Glomerular endothelial cell (primary cell): ENCODE measurements at places on chromosomes 16 and 17. TPM values are rescaled to one million over a fixed set of nuclear protein-coding genes. Genes with fewer than 3 reads are reported as not detected.

- DNase-seq: no peak
Observed at GRCh38 chr17:55598495-55598894, 87.2 kb upstream of the SMIM36 start.

DNA sequence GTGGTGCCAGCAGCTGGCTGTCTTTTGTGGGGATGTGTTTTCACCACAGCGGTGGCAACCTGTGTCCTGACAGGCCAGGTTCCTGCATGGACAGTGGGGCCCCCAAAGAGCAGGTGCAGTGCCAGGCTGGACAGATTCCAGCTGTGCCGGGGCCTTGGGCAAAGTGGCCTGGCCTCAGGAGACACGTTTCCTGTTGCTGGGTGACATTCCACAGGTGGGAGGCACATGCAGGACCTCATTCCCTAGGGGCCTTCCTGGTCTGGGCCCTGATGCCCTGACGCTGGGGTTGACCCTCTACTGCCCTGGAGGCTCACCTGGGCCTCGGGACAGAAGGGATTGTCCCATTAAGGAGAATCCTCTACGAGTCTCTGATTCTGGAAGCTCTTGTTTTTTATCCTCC is 182.4 kb downstream of the RAB11FIP4 start:
- no peak for DNase-seq

The CLEC3A gene
- total RNA-seq: not detected in 2 replicates

GRCh38 chr17:38731526-38732294 is 1.6 kb downstream of the CISD3 start:
- no peak for DNase-seq

- DNase-seq: no peak
Observed at GRCh38 chr16:4859900-4860255, 12.6 kb downstream of the UBN1 start.

The NTHL1 gene
- total RNA-seq: 22.6 and 30.5 TPM in 2 replicates

DNA sequence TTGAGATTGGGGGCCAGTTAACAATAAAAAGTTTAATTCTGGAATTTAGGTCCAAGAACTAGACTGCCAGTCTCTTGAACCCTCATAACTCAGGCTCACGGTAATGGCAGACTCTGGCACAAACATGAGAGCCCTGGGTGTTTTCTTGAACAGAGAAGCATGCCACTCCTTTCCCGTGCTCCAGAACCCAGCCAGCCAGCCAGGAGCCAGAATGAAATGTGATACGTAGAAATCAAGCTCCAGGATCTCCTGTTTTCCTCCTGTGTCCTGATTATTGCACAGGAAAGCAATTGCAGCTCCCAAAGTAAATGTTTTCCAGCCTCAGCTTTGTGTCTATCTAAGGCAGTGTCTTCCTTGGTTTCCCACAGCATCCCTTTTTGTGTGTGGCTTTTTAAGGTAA is 46.2 kb upstream of the NOL11 start:
- DNase-seq: no peak

DNA sequence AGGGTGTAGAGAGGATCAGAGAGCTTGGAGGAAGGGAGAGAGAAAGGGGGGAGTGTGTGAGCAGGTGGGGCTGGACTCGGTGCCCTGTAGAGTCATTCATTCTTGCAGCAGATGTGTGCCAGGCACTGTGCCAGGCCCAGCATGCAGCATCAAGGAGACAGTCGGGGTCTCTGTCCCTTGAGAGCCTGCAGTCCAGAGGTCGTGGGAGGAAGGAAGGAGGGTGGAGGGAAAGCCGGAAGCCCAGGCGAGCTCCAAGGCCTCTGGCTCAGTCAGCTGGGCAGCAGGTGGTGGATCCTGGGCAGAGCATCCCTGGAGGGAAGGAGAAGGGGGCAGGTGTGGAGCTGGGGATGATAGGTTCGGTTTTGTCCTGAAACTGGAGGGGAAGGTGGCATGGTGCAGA is 27.5 kb downstream of the EPN2 start:
- no peak for DNase-seq

GRCh38 chr17:67779098-67779672 is 46.1 kb upstream of the BPTF start:
- DNase-seq: no peak

GRCh38 chr17:51372345-51373004 is 112.1 kb downstream of the UTP18 start:
- DNase-seq: peak; percentile 48

DNA sequence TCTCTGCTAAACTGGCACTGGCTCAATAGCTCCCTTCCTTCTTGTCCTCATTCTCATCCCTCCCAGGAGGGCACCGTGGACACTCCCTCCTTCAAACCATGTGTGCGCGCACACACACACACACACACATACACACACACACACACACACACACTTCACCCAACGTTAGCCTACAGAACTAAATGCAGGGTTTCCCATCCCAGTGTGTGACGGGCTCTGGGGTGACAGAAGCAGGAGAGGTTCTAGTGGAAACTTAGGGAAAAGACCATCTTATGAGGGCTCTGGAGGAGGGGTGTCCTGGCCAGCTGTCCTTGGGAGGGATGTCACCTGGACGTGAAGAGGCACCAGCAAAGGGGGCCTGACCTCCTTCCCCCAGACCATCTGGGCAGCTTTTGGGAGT is 19.7 kb downstream of the OSBPL7 start:
- DNase-seq: no peak

DNA sequence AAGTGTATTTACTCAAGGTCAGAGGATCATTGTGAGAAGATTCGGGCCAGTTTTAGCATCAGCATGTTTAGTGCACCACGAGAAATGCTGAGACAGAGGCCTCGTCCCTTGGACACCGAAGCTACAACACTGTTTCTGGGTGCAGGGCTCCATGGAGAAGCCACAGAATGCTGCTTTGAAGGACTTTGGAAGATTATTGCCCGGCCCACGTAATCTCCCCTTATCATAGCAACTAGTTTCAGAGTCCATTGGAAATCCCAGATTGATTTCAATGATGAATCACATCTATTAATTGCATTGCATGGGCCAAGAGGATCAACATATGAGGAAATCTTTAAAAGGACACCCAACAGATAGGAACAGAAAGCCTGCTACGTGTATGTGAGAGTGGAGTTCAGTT is 156.0 kb downstream of the MAF start:
- DNase-seq: no peak

DNA sequence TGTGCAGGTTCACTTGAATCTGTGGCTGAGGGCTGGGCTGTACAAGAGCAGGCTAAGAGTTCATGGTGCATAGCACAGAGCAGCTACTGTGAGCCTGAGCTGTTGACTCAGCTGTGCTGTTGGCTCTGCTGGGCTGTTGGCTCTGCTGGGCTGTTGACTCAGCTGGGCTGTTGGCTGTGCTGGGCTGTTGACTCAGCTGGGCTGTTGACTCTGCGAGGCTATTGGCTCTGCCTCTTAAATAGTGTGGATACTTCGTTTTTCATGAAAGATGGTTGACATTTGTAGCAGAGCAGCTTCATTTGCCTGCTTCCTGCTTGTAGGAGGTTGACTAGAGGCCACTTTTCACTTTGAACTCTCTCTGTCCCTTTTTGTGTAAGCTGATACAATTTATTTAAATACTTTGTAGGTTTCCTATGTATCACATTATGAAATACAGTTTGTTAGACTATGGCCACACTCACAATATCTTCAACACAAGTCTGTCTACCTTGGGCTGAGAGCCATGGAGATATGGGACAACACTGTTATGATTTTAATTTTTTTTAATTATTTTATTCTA is 40.3 kb upstream of the CCNF start:
- DNase-seq: no peak

DNA sequence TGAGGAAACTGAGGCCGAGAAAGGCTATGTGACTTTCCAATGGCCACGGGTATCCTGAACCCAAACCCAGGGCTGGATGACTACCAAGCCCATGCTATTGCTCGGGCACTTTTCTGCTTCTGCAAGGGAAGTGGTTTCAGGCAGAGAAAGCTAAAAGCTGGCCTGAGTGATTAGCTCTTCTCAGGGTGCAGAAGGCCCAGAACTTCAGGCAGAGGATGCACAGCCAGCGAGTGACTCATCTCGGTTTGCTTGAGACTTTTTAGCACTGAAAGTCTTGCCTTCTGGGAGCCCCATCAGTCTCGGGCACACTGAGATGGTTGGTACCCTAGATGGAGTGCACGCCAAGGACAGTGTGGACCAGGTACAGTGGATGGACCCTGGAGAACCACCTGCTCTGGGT is 129.5 kb upstream of the SDK2 start:
- no peak for DNase-seq

The TNFRSF13B gene
- not detected in 2 replicates for total RNA-seq

DNA sequence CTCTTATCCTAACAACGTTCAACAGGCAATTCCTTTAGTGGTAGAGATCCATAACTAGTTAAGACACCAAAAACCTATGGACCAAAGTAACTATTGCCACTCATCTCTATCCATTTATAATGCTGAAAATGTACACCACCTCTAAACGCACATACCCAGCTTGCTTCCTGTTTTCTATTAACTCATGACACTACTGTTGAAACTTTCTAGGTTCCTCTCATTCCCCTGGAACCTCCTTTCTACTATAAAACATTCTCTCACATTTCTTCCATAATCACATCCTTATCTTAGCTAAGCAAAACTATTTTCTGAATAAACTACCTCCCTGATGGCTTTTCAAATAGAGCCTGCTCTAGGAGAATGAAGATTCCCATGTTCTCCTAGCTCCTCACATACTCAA is 42.9 kb upstream of the KSR1 start:
- no peak for DNase-seq

The PRKCB gene
- total RNA-seq: not detected in 2 replicates
